Epithelial cell of prostate (primary cell): ENCODE measurements at places on chromosomes 16 and 17.

GRCh38 chr16:10552998-10553491, 27.4 kb downstream of the EMP2 start:
- DNase-seq: no peak

- peak; percentile 33 for DNase-seq
These were observed 54.5 kb downstream of the NKD1 start for GRCh38 chr16:50602531-50603205.

DNA sequence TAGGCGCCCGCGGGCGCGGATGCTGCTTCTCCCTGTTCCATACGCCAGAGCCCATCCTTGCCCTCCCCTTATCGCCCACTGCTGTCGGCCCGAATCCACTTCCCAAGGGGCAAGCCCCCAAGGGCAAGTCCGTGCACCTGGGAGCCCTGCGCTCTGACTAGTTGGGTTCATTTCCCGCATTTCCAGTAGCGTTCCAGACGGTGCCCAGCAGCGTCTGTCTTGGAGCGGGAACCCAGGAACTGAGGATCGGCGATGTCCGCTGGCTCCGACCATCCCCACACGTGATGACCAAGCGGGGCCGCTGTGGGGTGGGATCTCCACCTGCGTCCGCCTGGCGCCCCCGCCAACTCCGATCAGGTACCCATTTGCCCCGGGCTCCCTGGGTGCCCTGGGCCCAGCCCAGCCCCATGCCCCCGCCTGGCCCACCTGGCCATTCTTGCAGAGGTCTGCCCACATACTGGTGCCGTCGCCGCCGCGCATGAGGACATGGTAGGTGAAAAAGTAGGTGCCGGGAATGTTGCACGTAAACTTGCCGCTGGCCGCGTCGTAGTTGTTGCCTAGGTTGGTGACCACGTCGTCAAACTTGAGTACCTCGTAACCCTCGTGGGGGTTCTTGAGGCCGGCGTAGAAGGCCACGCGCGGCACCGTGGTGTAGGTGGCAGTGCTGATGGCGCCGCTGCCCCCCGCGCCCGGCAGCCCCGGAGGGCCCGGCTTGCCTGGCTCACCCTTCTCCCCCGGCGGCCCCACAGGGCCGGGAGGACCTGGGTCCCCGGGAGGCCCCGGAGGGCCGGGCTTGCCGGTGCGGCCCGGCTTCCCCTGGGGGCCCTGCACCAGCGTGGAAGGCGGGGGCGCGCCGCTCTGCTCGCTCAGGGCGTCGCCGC, 837 bp downstream of the C1QL1 start:
- no peak for DNase-seq

GRCh38 chr17:79834565-79835469, 4.4 kb downstream of the CBX4 start:
- DNase-seq: no peak
